ENCODE measurements at places on chromosomes 1 and 21.

- H3K27ac ChIP-seq: no peak overlapping the region
- peaks cover 19% of the 10 kb centered on the region for H3K4me1 ChIP-seq
- H3K36me3 ChIP-seq: no peaks in the 10 kb centered on the region
- H3K4me3 ChIP-seq: no peak overlapping the region
- DNase-seq: no peak
Measured at GRCh38 chr1:241521718-241522117, 2.2 kb upstream of the FH start.

DNA sequence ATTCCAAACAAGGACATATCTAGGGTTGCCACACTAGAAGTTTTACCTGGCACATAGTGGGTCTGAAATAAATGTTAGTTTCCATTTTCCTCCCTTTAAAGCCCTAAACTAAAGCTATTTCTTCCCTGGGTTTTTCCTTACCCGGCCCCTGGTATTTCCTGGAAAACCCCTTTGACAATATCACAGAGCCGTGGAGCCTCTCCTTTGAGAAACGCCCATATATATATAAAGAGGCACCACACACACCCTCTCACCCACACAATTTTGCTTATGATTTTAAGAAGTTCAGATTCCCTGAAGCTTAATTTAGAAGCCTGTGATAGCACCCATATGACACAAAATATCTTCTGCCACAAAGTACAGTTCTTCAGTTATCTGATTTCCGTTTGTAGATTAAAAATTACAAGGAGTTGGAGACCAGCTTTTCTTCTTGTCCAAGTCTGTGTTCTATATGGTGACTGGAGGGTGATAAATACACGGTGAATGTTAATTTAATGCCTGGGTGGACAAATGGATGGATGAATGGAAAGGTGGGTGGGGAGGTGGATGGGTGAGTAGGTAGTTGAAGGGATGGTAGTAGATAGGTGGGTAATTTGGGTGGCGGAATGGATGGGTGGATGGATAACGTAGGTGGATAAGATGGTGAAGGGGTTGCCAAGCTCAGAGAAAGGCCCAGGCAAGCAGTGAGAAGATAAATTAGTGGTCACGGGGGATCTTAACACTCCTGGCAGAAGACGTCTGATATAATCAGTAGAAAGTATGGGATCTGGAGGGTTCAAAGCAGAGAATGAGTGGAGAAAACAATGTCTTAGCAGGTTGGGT lies 154.4 kb upstream of the FGGY start:
- no peak for DNase-seq
- H3K4me3 ChIP-seq: no peak overlapping the region
- H3K36me3 ChIP-seq: no peaks in the 10 kb centered on the region
- H3K4me1 ChIP-seq: peaks cover 12% of the 10 kb centered on the region

- no peaks in the 10 kb centered on the region for H3K4me1 ChIP-seq
- H3K27ac ChIP-seq: no peak overlapping the region
- no peaks in the 10 kb centered on the region for H3K36me3 ChIP-seq
- H3K27me3 ChIP-seq: no peaks in the 10 kb centered on the region
- DNase-seq: no peak
Measured at GRCh38 chr1:23394684-23395083, 25.0 kb upstream of the ZNF436 start.

GRCh38 chr21:33197496-33197895 lies 32.2 kb upstream of the IFNAR2 start:
- no peaks in the 10 kb centered on the region for H3K27me3 ChIP-seq
- no peak for DNase-seq
- no peak overlapping the region for H3K27ac ChIP-seq
- peaks cover 16% of the 10 kb centered on the region for H3K4me1 ChIP-seq
- no peak overlapping the region for H3K4me3 ChIP-seq

GRCh38 chr1:20141001-20141400 lies 1.9 kb downstream of the PLA2G2F start:
- H3K27ac ChIP-seq: no peak overlapping the region
- H3K36me3 ChIP-seq: no peaks in the 10 kb centered on the region
- peaks cover 3% of the 10 kb centered on the region for H3K27me3 ChIP-seq
- no peaks in the 10 kb centered on the region for H3K4me1 ChIP-seq
- H3K4me3 ChIP-seq: no peak overlapping the region
- DNase-seq: no peak

DNA sequence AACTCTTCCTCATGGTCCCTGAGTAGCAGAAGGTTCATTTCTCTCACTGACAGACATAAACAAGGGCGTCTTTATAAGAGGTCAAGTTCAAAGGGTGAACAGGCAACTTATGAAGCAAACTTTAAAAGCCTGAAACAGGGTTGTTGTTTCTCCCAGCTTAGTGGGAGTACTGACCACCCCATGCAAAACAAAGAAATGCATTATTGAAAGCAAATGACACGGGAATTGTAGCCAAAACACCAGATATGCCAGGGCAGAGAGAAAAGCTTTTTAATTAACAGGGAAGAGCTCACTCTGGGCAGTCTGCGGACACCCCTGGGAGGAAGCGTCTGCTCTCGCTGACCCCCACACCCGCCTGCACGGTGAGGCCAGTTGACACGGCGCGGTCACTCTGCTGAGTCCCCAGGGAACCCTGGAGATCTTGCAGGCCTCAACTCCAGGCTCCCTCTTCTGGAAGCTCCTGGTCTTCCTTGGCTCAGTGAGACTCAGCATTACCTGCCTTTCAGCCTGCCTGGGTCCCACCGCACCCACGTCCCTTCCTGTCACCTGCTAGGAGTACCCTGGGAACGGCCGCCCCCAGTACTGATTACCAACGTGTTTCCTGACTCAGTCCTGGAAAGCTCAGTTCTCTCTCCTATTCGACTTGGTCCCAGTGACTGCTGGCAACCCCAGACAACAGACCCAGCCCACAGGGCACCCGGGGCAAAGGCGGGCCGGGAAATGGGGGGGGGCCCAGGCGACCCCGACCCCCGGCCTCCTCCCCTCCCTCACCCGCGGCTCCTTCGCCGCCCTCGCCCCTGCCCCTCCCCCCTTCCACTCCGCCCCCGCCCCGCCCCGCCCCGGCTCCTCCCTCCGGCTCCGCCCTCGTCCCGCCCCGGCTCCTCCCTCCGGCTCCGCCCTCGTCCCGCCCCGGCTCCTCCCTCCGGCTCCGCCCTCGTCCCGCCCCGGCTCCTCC lies 972 bp downstream of the CFAP410 start:
- peaks cover 15% of the 10 kb centered on the region for H3K4me1 ChIP-seq
- peak overlapping the region; percentile 79 for H3K27ac ChIP-seq

- no peak overlapping the region for H3K4me3 ChIP-seq
- no peak overlapping the region for H3K27ac ChIP-seq
- DNase-seq: no peak
Measured at GRCh38 chr1:56843544-56843943, 11.1 kb upstream of the C8A start.
